ENCODE measurements at places on chromosomes 16 and 17.

GRCh38 chr17:6901086-6901485 is 69.6 kb upstream of the TEKT1 start:
- no peak for DNase-seq

DNA sequence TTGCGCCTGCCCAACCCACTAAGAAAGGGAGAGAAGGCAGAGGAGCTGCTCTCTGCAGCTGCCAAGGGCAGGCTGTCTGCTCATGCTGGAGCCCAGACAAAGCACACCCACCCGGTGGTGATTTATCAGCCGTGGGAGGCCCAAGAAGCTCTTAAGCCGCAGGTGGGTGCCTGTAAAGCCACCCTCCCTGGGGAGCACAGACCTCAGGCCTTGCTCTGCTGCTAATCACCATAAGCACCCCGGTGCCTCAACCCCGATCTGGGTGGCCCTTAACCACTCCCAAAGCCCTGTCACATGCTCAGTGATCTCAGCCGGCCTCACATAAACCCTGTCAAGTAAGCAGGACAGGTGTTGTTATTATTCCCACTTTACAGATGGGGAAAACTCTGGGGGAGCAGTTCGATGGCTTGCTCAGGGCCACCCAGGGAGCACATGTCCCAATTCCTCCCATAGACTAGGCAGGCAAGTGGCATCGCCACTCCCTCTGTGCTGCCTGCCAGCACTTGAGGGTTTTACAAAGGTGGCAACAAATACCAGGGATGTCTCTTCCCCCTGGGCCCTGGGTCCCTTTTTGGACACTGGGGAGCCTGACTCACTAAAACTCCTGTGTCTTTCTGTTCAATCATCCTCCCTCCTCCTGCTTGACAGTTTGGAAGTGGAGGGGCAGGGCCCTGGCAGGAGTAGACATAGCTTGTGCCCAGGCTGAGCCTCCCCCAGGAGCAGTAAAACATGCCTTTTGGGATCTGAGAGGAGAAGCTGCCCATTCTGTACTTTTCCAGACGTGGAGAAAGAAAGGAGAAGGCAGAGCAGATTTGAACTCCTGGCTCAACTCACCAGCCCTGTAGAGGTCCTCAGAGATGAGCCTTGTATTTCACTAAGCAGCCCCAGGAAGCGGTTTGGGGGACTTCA is 299.3 kb downstream of the SOX9 start:
- no peak for DNase-seq

GRCh38 chr16:84999857-85000480 is 11.4 kb downstream of the ZDHHC7 start:
- DNase-seq = no peak

GRCh38 chr16:4923853-4924252 is 13.1 kb downstream of the PPL start:
- DNase-seq = no peak

GRCh38 chr17:48102798-48103715 is 1.8 kb upstream of the CBX1 start:
- peak; percentile 26 for DNase-seq

GRCh38 chr17:47810200-47810821 is 11.3 kb downstream of the OSBPL7 start:
- DNase-seq = no peak

GRCh38 chr17:78133971-78134898 is 3.7 kb downstream of the TMC8 start:
- peak; percentile 84 for DNase-seq

- peak; percentile 73 for DNase-seq
These were observed 23.6 kb upstream of the KRT17 start for GRCh38 chr17:41647940-41648410.

DNA sequence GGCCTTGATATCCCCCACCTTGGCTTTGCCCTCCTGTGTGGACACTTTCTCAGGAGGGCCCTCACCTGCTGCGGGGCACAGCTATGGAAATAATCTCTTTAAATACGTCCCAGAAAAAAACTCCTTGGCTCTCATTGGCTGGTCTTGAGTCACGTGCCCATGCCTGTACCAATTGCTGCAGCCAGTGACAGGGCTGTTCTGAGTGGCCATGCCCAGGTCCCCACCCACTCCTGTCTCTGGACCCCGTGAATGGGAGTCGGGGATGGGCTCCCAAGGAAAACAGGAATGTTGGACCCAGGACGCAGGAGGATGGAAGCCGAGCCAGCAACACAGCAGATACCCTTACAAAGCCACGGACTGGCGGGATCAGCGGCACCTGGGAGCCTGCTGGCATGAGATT is 53.1 kb upstream of the CDR2 start:
- DNase-seq = no peak

Measured in central memory CD4-positive, alpha-beta T cell (primary cell).